ENCODE measurements at places on chromosomes 4 and X.

- DNase-seq, result no peak
Measured at GRCh38 chr4:26020083-26020668, 106.2 kb downstream of the SMIM20 start.

DNA sequence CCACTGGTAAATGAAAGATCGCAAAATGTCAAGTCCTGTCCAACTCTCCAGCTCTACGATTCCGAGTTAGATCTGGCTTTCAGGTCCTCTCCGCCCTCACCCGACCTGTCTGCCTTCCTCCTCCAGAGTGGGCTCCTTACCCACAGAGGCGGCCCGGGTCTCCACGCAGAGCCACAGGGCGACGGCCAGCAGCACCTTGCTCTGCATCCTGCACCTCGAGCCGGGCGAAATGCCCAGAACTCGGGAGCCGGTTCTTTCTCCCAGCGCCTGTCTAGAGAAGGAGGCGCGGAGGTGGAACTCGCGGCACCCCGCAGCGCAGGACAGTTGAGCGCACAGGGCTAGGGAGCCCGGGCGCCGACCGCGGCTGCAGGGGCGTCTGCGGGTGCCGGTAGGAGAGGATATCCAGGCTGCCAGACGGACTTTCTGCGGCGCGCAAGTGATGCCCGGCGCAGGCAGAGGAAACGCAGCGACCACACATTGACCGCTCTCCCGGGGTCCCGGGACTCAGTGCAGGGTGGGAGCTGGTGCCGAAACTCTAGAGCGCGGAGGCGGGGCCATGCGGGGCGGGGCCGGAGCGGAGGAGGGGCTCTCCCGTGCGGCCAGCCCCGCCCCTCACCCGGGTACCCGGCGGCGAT lies at the start of gene KDR:
Gene KDR (minus strand): TSS at position 509 of the 635 bp plus-strand sequence. CDS start 302 bp downstream, at position 207.
- no peak for DNase-seq

- no peak for DNase-seq
Measured at GRCh38 chr4:27305246-27305645, 444.6 kb downstream of the STIM2 start.

DNA sequence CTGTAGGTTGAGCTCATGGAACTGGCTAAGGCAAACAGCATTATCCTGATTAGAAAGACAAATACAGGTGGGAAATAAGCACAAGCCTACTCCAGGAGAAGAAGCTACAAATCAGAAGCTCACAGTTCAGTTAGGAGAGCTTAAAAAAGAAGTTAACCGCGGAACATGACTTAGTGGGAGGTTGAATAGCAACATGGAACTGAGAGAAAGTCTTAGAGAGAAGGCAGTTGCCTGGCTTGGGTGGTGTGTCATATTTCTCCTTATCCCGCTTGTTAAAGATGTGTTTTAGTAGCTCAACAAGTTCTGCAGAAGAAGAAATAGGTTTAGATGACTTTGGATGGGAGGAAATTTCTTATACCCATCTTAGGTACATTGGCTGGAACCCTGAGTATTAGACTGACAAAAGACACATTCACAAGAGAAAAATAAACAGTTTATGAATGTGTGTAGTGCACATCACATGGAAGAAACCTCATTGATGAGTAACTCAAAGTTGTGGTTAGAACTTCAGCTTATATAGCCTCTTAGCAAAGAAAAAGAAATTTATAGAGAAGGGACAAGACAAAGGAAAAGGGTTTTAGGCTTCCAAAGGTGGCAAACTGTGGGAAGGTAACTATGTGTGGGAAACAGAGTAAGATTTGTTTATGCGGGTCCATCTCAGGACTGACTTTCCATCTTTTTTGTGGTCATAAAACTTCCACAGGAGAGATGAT lies 37.4 kb upstream of the RXFP1 start:
- DNase-seq, result no peak

DNA sequence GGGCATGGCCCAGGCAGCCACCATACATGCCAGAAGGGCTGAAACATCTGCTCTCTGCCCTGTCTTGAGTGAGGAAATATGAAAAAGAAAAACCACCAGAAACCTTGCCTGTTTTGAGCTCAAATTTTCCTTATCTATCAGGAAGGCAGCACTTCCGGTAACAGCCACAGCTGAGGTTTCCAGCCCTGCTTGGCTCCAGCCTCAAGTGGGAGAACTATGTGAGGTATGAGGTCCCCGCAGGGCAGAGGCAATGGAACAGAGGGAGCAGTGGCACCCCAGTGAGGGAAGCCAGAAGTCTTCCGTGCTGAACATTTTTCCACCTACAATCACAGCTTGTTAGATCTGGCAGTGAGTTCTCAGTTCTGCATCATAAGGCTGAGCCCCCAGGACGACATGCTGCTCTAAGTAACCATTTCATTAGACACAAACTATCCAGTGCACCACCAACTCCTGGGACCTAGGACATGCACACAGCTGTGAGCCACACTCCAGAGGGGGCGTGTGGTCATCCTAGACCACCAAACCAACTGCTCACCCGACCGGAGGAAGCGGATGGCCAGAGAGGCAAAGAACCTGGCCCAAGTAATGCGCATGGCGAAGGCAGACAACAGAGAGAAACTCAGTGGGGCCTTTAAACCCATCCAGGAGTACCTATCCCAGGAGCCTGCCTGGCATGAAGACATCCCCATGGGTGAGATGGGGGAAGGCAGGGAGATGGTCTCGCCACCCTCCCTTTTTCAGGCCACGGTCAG lies 22.6 kb downstream of the WDR1 start:
- no peak for DNase-seq

DNA sequence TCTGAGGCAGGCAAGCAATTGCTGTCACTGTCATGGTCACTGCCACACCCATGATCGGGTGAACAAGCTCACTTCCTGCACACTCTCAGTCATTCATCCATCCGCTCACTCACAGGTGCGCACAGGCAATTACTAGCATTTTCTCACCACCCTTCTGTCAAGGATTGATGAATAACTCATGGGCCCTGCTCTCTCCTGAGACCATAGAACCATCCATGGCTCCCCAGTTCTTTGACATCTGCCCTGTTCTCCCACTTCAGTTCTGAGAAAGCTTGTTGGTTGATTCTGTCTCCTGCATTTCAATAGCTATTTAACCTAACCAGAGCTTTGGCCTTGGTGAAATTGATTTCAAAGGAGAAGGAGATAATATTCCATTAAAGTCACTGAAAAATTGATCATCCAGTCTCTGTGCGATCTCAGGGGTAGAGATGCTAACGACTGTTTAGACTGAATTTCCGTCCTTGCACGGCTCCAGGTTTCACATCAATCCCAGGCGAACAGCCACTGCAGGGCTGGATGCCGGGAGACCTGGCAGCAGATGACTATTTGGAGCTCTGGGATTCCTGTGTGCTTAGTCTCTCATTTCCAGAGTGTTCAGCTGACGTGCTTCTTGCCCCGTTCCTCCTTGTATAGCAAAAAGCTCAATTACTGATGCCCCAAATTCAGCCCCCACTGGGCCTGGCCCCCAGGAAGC lies 36.9 kb upstream of the ADRA2C start:
- DNase-seq, result no peak

GRCh38 chr4:55982976-55983375 lies 34.2 kb downstream of the CEP135 start:
- no peak for DNase-seq

- DNase-seq, result no peak
Measured at GRCh38 chrX:50704360-50704759, 109.6 kb downstream of the SHROOM4 start.

DNA sequence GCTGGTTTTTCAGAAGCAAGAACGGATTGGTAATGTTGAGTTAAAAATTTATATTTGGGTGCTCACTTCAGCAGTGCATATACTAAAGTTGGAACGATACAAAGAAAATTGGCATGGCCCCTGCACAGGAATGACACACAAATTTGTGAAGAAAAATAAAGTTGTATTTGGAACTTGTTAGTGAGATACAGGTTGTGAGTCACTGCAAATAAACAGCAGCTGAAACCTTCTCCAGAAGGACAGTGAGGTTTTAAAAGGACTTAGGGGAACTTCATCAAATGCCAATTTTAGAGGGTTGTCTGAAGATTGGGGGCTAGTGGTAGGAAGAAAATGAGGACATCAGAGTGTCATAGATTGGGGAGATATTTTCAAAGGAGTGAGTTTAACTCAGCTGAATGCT lies 79.7 kb upstream of the ELOVL6 start:
- no peak for DNase-seq

GRCh38 chrX:22481436-22481835 lies 208.7 kb downstream of the CBLL2 start:
- DNase-seq, result no peak

DNA sequence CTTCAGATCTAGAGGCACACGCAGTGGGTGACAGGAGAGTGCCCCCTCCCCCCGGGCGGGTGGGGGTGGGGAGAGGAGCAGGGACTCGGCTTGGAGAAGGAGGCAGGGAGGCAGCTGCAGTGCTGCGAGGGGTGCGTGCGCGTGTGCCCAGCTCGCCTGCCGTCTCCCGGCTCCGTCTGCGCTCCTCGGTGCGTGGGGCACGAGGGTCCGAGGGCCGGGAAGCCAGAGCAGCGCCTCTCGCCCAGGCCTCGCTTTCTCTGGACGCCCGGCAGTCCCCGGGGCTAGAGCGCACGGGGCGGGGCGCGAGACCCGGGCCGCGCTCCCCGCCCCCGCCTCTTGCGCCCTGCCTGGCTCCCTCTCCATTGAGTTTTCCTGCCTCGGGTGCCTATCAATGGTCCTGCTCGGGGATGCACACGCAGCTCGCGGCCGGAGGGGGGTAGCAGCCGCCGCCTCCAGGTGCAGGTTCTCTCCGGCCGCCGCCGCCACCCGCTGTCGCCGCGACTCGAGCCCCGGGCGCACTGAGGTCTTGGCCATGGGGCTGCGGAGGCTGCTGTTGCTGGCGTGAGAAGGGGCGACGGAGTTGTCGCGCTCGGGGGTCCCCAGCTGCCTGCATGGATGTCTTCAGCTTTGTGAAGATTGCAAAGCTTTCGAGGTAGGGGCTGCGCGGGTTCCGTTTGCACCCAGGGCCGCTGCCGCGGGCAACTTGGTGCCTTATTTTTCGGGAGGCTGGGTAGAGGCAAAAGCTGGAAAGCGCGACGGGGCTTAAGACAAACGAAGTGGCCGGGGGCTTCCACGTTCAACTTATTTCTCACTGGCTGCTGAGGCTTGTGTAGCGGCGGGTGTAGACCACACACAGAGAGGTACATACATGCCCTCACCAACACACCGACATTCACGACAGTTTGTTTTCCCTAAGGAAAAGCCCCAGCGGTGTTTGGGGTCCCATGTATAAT lies at the start of gene FRMPD4:
Gene FRMPD4 (plus strand): TSS at position 113 of the 953 bp plus-strand sequence. CDS start 499 bp downstream, at position 612.
- no peak for DNase-seq

DNA sequence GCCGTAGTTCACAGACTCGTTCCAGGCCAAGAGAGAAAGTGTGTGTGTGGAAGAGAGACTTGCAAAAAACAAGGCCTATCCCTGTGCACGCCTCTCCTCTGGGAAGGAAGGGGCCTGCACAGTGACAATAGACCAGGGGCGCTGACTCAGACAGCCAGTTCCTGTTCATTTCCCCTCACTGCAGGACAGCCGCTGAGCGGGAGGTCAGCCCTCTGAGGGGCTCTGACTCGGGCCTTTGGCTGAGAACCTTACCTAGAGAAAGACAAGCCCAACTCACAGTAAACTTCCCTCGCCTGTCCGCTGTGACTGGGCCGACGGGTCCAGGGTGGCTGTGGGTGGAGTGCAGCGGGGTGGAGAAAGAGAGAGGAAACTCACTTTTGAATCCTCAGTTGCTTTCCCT lies 52.1 kb downstream of the RTL5 start:
- no peak for DNase-seq

DNA sequence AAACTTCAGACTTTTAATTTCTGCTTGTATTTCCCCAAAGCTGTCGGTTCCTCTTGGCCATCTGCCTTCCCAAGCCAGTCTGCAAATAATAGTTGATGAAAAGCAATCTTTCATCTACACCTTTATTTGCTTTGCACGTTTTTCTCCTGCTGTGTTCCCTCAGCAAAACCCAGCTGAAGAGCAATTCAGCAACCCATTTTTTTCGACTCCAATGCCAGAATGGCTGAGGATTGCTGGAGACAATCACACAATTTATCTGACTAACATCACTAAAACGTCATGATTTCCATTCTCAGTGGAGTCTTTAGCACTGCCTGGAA lies 94.3 kb downstream of the GPRIN3 start:
- no peak for DNase-seq

DNA sequence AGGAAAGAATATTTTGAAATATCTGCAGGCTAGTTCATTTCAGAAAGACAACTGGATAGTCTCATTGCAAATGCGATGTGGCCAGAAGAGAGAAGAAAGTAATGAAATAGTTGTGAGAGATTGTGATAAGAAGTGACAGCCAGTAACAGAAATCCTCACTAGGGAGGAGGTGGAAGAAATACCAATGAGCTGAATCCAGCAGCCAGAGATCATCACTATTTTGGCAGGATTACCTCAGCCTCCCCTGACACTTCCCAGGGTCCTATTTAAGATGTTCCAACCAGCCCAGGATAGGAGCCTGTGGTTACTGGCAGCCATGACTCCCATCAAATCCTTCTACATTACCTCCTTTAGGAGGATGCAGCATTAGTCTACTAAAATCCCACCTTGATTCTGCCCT lies 76.7 kb upstream of the ARHGAP24 start:
- no peak for DNase-seq

- no peak for DNase-seq
Measured at GRCh38 chrX:119389871-119390501, 9.2 kb upstream of the SLC25A43 start.

DNA sequence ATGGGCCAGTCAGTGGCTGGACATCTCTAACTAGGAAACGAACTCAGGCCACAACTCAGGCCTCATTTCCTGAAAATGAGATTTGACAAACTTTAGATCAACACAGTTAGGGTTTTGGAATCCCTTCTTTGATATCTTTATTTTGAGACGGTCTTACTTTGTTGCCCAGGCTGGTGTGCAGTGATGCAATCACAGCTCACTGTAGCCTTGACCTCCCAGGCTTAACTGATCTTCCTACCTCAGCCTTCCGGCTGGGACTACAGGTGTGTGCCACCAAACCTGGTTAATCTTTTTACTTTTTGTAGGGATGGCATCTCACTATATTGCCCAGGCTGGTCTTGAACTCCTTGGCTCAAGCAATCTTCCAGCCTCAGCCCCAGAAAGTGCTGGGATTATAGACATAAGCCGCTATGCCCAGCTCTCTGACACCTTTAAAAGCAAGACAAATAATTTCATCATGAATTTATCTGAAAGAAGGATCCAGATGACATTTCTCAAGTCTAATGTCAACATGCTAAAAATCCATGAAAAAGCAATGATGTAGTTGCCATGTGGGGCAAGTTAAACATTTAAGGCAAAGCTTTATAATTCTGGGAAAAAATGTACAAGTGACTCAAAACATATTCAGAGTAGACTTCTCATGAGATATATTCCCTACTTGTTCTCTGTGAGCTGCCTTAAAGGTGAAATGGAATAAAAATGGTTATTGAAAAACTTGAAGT lies 89.1 kb upstream of the CBR4 start:
- no peak for DNase-seq

DNA sequence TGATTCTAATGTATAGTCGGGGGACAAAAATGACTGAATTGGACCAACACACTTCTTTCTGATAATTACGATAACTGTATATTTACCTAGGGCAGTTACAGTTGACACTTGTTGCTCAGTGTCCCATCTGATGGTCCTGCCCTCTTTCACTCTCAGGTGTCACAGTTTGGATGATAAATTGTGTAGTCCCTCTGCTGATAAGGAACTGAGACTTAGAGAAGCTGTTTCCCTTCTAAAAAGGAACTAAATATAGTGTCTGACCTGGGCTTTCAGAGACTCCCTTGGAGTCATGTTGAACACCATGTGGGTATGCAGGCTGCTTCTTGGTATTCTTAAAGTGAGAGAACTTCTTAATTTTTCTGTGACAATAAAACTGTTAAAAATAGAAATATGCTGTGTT lies 23.7 kb upstream of the PNPLA4 start:
- no peak for DNase-seq
